ENCODE measurements at places on chromosomes 7 and 10.
A peak's percentile ranks its signal among the peaks of the same experiment; 100 is the strongest.

GRCh38 chr10:1253523-1254353 is 197.6 kb downstream of the WDR37 start:
- no peak for DNase-seq

GRCh38 chr10:84344526-84344925 is 16.1 kb downstream of the CCSER2 start:
- no peak for DNase-seq

- no peak for DNase-seq
Observed at GRCh38 chr10:78278058-78278404, 244.4 kb downstream of the RPS24 start.

- no peak for DNase-seq
Observed at GRCh38 chr7:123682690-123683089, 27.0 kb downstream of the LMOD2 start.

DNA sequence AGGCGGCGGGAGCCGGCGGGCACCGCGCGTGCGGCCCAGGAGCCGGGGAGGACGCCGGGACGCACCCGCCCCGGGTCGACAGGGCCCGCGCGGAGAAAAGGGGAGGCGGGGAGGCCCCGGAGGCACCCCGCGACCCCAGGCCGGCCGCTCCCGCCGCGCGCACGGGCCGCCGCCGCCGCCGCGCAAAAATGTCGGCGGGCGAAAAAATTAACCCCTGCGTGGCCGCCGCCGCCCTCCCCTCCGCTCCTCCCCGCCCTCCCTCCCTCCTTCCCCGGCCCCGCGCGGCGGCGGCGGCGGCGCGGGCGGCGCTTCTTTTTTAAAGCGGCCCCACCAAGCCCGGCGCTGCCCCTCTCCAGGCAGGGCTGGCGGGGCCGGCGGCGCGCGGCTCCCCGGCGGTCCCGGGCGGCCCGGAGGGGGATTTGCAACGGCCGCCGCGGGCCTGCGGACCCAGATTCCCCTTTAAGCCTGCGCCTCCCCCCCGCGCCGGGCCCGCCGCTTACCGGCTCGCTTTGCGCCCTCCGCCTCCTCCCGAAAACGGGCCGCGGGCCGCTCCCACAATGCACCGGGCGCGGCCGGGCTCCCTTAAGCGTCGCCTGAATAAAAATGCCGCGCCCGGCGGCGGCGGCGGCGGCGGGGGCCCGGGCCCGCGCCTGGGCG is 465 bp downstream of the SEPHS1 start:
- DNase-seq = peak; percentile 57

DNA sequence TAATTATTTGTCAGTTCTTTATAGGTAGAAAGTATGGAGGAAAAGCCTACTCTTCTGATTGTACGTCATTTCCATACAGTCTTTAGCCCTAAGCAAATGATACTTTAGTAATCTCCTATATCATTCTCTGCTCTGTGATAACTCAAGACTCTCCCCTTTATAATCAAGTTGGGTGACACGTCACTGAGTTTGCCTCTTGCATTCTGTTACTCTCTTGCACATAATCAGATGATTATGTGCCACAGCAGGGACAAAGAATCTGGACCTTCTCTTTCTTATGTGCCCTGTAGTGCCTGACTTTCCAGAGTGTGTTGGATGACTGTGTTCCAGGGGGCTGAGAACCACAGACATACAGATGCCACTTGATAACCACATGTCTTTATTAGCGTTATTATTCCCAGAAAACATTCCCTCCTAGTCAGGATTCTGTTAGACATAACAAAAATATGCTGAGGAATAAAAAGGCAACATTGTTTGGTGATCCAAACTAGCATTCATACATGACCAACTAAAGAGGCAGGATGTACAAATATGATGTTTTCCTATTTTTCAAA is 116.4 kb upstream of the HGF start:
- no peak for DNase-seq

GRCh38 chr10:32379950-32380551 is 33.1 kb upstream of the EPC1 start:
- no peak for DNase-seq

DNA sequence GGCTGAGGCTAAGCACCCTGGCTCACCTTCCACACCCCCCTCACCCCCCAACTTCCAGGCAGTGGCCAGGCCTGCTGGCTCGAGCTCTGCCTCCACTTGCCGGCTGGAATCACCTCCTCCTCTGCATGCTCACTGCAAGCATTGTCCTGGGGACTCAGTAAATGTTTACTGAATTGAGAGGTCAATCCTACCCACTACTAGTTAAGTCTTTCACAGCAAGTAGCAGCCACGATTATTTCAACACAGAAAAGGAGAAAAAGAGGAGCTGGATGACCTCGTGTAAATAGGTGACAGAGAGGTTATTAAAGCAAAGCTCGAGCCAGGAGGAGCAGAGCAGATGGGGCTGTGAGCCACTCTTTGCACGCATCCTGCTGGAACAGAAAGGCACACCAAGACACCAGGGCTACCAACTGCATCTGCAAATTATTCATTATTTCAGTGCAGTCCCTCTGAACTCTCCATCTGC is 32.1 kb downstream of the HIPK2 start:
- no peak for DNase-seq

- DNase-seq = no peak
Observed at GRCh38 chr7:20329389-20330238, 1.1 kb upstream of the ITGB8 start.

GRCh38 chr10:21194510-21194993 is 297.4 kb upstream of the NEBL start:
- no peak for DNase-seq

- DNase-seq = no peak
Observed at GRCh38 chr10:98268694-98269431, 869 bp upstream of the LOXL4 start.

DNA sequence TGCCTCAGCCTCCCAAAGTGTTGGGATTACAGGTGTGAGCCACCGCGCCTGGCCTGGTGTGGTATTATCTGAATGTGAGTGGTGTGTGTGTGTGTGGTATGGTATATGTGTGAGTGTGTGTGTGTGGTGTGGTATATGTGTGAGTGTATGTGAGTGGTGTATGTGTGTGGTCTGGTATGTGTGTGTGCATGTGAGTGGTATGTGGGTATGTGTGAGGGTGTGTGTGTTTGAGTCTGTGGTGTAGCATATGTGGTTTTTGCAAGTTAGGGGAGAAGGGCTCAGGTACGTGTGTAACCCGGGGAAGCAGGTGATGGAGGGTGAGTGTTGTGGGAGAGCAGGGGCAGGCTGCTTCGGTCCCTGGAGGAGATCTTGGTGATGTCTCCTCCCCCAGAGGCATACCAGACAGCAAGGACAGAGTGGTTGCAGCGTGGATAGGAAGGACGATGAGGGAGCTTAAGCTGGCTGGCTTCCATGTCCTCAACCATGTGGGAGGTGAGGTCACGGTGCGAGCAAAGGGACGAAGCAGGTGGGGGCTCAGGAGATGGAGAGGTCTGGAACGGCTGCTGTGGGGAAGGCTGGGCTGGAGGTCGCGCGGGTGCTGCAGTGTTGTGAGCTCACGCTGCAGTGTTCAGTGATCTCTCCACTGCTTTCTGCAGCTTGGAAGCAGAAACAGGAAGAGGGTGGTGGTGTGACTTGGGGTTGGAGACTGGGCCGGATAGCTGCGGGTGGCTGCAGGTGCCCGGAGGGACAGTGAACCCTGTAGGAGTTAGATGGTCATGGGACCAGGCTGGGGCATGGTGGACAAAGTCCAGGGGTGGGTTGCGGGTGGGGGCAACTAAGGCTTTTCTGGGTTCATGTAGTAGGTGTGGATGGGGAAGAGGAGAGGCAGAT is 5.0 kb downstream of the ZYX start:
- no peak for DNase-seq

Data from stimulated activated CD4-positive, alpha-beta T cell treated with anti-CD3 and anti-CD28 coated beads, TNF-alpha, amount 100 ng/mL, for 48 hours (primary cell).